Natural killer cell (primary cell): ENCODE measurements at places on chromosomes 2 and 18. TPM values are rescaled to one million over a fixed set of nuclear protein-coding genes. Genes with fewer than 3 reads are reported as not detected.

GRCh38 chr2:169732583-169733358, 861 bp upstream of the KLHL23 start:
- H3K27ac ChIP-seq: no peak overlapping the region
- DNase-seq: no peak
- H3K4me3 ChIP-seq: peak overlapping the region; percentile 12
- H3K4me1 ChIP-seq: peaks cover 17% of the 10 kb centered on the region
- H3K36me3 ChIP-seq: no peaks in the 10 kb centered on the region

DNA sequence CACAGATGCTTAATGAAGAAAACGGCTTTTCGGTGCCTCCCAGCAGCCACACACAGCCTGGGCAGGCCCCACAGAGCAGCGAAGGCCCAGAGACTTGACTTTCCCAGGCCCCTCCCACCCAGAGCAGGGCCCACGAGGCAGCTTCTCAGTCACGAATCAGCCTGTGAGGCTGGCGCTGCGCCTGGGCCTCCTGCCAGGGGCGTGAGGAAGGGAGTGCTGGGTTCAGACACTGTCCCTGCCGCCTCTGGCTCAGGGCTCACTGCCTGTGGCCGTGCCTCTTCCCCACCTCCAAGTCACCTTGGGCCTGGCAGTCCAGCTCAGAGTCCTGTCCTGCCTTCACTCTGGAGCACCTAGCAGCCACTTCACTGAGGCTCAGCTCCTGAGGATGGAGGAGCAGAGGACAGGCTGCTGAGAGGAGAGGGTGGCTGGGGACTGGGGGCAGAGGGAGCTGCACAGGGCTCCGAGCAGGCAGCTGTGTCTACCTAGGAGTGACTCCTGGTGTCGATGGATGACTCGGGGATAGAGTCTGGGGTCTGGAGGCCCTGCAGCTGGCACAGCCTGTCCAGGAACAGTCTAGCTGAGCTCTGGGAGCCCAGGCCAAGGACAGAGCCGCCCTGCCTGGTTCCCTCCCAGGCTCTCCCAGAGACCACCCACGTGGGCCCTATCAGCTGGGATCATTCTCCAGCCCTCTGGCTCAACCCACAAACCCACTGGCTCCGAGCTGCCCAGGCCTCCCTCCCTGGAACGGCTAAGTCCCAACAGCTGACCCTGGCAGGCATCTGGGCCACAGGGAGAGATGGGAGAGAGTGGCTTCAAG, 36.4 kb upstream of the FOSL2 start:
- peak overlapping the region; percentile 29 for H3K27ac ChIP-seq
- DNase-seq: no peak
- peaks cover 59% of the 10 kb centered on the region for H3K4me1 ChIP-seq
- no peaks in the 10 kb centered on the region for H3K27me3 ChIP-seq

GRCh38 chr2:230821261-230821990, 43.3 kb upstream of the ITM2C start:
- peaks cover 8% of the 10 kb centered on the region for H3K4me1 ChIP-seq
- DNase-seq: no peak
- H3K4me3 ChIP-seq: no peak overlapping the region

GRCh38 chr2:186690786-186691185, 3.1 kb upstream of the FAM171B start:
- no peak for DNase-seq
- H3K4me1 ChIP-seq: peaks cover 9% of the 10 kb centered on the region
- no peak overlapping the region for H3K4me3 ChIP-seq
- H3K27me3 ChIP-seq: peaks cover 5% of the 10 kb centered on the region
- H3K36me3 ChIP-seq: no peaks in the 10 kb centered on the region

- DNase-seq: no peak
- no peak overlapping the region for H3K4me3 ChIP-seq
- no peaks in the 10 kb centered on the region for H3K27me3 ChIP-seq
- H3K36me3 ChIP-seq: no peaks in the 10 kb centered on the region
These were observed 14.8 kb downstream of the NPPC start for GRCh38 chr2:231911381-231911780.

GRCh38 chr2:102256276-102256675, 55.1 kb upstream of the IL1RL1 start:
- H3K4me1 ChIP-seq: peaks cover 46% of the 10 kb centered on the region
- H3K4me3 ChIP-seq: no peak overlapping the region
- no peak overlapping the region for H3K27ac ChIP-seq
- peaks cover 1% of the 10 kb centered on the region for H3K27me3 ChIP-seq
- H3K36me3 ChIP-seq: no peaks in the 10 kb centered on the region

The STEAP3 gene
- 2.0 TPM for total RNA-seq

The ANKRD30B gene
- not detected for total RNA-seq

- H3K4me3 ChIP-seq: no peak overlapping the region
- H3K36me3 ChIP-seq: no peaks in the 10 kb centered on the region
- H3K4me1 ChIP-seq: no peaks in the 10 kb centered on the region
- no peak overlapping the region for H3K27ac ChIP-seq
These were observed 42.3 kb downstream of the BAZ2B start for GRCh38 chr2:159573846-159574606.

GRCh38 chr2:110867078-110867477, 134.7 kb downstream of the ACOXL start:
- no peak for DNase-seq
- H3K27ac ChIP-seq: no peak overlapping the region
- H3K4me1 ChIP-seq: no peaks in the 10 kb centered on the region
- no peaks in the 10 kb centered on the region for H3K27me3 ChIP-seq

GRCh38 chr2:1593371-1594122, 150.8 kb downstream of the PXDN start:
- H3K36me3 ChIP-seq: no peaks in the 10 kb centered on the region
- H3K27me3 ChIP-seq: no peaks in the 10 kb centered on the region
- H3K4me3 ChIP-seq: no peak overlapping the region

The APCDD1 gene
- total RNA-seq: not detected

DNA sequence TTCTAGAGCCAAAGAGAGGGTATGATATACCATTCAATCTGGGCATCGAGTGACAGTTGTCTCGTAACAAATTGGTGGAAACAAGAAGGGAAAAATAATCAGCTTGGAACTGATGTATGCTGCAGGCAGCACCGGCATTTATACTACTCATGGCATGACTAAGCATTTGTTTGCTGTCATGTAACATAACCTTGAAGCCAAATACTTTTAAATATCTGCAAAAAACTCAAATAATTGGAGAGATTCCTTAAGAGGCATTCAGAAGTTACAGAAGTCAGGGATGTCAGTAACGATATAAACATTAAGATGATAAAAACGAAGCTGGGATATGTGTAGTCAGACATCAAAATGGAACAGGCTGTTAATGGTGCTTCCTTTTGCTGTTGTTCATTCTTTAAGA, 157.3 kb upstream of the MMADHC start:
- H3K27ac ChIP-seq: no peak overlapping the region
- no peaks in the 10 kb centered on the region for H3K36me3 ChIP-seq
- no peaks in the 10 kb centered on the region for H3K4me1 ChIP-seq
- no peak for DNase-seq
- no peaks in the 10 kb centered on the region for H3K27me3 ChIP-seq

DNA sequence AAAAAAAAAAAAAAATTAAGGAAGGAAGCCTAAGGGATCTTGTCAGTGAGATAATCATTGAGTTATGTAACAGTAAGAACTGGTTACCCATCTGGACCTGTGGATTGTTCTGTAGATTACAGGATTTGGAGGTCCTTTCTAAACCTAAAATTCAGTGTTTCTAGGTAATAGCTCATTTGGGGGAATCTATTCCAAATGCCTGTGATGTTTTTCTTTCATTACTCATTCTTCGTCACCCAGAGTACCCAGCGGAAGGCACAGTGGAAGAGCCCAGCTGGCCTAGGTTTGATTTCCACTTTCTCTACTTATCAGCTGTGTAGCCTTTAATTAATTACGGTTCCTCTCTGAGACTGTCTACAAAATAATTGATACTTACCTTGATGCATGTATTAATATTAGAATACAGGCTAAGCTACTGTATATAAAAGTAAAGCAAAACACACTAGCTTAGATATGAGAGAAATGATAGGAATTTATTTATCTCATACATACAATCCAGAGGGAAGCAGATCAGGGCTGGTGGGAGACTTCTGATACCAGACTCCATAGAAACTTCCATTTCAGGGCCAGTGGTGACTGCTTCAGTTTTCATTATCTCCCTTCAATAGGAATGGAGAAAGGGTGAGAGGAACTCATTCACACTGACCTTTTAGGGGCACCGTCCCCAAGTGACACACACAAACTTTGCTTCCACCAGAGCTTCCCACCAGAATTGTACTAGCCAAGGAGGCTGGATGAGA, 115.8 kb upstream of the NOSTRIN start:
- H3K27me3 ChIP-seq: no peaks in the 10 kb centered on the region
- no peak for DNase-seq
- H3K36me3 ChIP-seq: no peaks in the 10 kb centered on the region
- H3K27ac ChIP-seq: no peak overlapping the region

DNA sequence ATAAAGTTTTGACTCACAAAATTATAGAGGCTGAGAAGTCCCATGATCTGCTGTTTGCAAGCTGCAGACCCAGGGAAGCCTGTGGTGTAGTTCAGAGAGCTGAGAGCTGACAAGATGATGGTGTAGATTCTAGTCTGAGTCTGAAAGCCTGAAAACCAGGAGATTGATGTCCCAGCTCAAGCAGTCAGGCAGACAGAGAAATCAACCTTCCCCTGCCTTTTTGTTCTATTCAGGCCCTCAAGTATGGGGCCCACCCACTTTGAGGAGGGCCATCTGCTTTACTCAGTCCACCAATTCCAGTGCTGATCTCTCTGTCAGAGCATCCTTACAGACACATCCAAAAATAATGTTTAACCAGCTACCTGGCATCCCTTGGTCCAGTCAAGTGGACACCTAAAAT, 479.6 kb downstream of the STK39 start:
- no peak overlapping the region for H3K27ac ChIP-seq
- H3K27me3 ChIP-seq: no peaks in the 10 kb centered on the region
- H3K4me1 ChIP-seq: no peaks in the 10 kb centered on the region

- no peak for DNase-seq
- H3K4me3 ChIP-seq: no peak overlapping the region
- peaks cover 9% of the 10 kb centered on the region for H3K4me1 ChIP-seq
- H3K27me3 ChIP-seq: no peaks in the 10 kb centered on the region
- H3K36me3 ChIP-seq: no peaks in the 10 kb centered on the region
These were observed 13.6 kb downstream of the MRO start for GRCh38 chr18:50806208-50806616.

GRCh38 chr2:111005307-111005706, 115.4 kb upstream of the BCL2L11 start:
- H3K4me3 ChIP-seq: no peak overlapping the region
- H3K27ac ChIP-seq: no peak overlapping the region
- no peaks in the 10 kb centered on the region for H3K36me3 ChIP-seq
- H3K27me3 ChIP-seq: peaks cover 4% of the 10 kb centered on the region
- peaks cover 11% of the 10 kb centered on the region for H3K4me1 ChIP-seq
- no peak for DNase-seq

The FAM110C gene
- 3.6 TPM for total RNA-seq

GRCh38 chr2:103991591-103991990, 862.3 kb upstream of the POU3F3 start:
- H3K27ac ChIP-seq: no peak overlapping the region
- H3K27me3 ChIP-seq: no peaks in the 10 kb centered on the region
- no peaks in the 10 kb centered on the region for H3K4me1 ChIP-seq
- H3K36me3 ChIP-seq: no peaks in the 10 kb centered on the region

DNA sequence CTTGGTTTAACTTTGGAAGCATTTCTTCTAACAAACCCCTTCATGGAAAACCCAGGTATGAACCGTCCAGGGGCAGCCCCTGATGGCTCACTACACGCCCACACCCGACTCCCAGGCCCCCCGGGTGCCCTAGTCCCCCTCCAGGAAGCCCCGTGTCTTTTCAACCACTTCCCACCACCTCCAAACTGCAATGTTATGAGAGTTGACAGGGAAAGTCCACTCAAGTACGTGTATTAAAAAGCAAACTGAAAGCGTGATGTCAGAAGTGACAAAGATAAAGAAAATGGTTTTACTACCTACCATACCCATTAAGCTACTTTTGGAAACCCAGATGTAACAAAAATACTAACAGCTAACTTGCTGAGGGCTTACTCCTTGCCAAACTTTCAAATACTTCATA, 51.5 kb downstream of the L3MBTL4 start:
- H3K36me3 ChIP-seq: no peaks in the 10 kb centered on the region
- H3K4me3 ChIP-seq: no peak overlapping the region
- H3K27me3 ChIP-seq: no peaks in the 10 kb centered on the region
- no peak for DNase-seq
- H3K4me1 ChIP-seq: no peaks in the 10 kb centered on the region

DNA sequence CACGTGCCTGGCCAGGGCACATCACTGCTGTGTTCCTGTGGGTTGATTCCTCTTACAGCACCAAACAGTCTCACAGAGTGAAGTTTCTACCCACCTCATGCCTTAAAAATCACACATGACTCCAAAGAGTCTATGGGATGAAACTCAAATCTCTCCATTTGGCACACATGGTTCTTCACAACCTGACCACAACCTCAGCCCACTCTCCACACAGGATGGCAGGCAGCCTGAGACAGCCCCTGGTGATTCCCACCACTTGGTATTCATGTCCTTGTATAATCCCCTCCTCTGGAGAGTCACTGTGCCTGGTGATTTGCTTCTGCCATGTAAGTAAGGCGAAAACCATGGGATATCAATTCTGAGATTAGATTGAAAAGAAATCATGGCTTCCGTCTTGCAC, 46.2 kb downstream of the LBH start:
- H3K27me3 ChIP-seq: no peaks in the 10 kb centered on the region
- H3K4me3 ChIP-seq: no peak overlapping the region
- peaks cover 28% of the 10 kb centered on the region for H3K4me1 ChIP-seq
- no peak for DNase-seq
- no peaks in the 10 kb centered on the region for H3K36me3 ChIP-seq
- no peak overlapping the region for H3K27ac ChIP-seq

- no peak for DNase-seq
- H3K4me3 ChIP-seq: no peak overlapping the region
- H3K4me1 ChIP-seq: peaks cover 4% of the 10 kb centered on the region
- no peaks in the 10 kb centered on the region for H3K27me3 ChIP-seq
- no peak overlapping the region for H3K27ac ChIP-seq
These were observed 33.7 kb downstream of the YES1 start for GRCh38 chr18:778194-778927.

The LYPD6 gene
- not detected for total RNA-seq
